ENCODE measurements at places on chromosomes 4 and X. TPM values are rescaled to one million over a fixed set of nuclear protein-coding genes. Genes with fewer than 3 reads are reported as not detected.

Gene CXCL6
- not detected for total RNA-seq

Gene RIBC1
- 0.61 TPM for total RNA-seq

Gene FAM184B
- not detected for total RNA-seq

Gene CCNB3
- 0.23 TPM for total RNA-seq

Gene MAP7D2
- 0.15 TPM for total RNA-seq

Gene DDIT4L
- total RNA-seq = 0.58 TPM

Gene RPL39
- 1,809 TPM for total RNA-seq

Gene SPANXB1
- total RNA-seq = not detected

Gene PNMA6F
- total RNA-seq = not detected

Gene EPHA5
- total RNA-seq = not detected

Gene TCEAL6
- not detected for total RNA-seq

Data from activated CD8-positive, alpha-beta memory T cell treated with anti-CD3 and anti-CD28 coated beads, Interleukin-2, amount 10 ng/mL, durations not matched to agents 7 days and 5 days (primary cell).